SK-N-DZ (cell line): ENCODE measurements at places on chromosomes 4 and X.

DNA sequence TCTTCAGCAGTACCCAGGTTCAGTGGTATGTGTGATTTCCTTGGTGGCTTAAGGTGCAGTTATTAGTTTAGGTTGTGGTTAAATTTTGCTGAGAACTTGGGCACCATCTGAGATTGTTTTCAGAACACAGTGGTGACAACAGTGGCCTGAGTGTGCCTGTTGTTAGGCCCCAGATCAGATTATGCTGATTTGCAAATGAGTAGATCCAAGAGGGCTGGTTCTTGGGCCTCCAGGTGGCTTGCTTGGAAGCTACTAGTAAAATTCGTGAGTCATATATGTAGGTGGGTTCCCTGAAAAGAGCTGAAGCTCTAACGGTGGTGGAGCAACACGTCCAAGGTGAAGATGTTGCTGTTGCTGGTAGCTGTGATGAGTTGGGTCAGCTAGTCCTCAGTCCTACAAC lies 2619.6 kb downstream of the PCDH7 start:
- no peak for DNase-seq

DNA sequence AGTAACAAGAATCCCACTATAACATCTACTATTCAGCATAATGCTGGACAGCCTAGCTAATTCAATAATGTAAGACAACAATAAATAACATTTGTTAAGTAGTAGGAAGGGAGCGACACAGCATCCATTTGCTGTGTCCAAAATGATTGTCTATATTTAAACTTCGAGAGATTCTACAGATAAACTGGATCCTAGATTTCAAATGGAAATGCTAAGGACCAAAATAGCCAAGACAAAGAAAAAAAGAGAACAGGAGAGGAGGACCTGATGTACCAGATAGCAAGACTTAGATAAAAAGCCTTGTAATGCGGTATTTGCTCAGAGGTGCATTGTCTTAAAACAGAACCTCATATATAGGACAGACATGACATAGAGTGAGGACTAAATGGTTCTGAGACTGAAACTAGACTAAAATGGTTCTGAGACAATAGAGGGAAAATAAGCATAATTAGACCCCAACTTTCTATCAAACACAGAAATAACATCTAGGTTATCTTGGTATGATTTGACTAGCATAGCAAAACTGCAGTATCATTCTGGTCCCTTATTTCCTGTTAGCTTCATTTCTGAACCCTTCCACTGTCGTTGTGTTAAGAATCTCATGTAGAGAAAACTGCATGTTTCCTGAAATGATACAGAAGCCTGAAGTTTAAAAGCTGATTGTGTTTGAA lies 3.8 kb downstream of the HPGDS start:
- no peak for DNase-seq

GRCh38 chr4:26126994-26127393 lies 193.8 kb upstream of the RBPJ start:
- DNase-seq: no peak

DNA sequence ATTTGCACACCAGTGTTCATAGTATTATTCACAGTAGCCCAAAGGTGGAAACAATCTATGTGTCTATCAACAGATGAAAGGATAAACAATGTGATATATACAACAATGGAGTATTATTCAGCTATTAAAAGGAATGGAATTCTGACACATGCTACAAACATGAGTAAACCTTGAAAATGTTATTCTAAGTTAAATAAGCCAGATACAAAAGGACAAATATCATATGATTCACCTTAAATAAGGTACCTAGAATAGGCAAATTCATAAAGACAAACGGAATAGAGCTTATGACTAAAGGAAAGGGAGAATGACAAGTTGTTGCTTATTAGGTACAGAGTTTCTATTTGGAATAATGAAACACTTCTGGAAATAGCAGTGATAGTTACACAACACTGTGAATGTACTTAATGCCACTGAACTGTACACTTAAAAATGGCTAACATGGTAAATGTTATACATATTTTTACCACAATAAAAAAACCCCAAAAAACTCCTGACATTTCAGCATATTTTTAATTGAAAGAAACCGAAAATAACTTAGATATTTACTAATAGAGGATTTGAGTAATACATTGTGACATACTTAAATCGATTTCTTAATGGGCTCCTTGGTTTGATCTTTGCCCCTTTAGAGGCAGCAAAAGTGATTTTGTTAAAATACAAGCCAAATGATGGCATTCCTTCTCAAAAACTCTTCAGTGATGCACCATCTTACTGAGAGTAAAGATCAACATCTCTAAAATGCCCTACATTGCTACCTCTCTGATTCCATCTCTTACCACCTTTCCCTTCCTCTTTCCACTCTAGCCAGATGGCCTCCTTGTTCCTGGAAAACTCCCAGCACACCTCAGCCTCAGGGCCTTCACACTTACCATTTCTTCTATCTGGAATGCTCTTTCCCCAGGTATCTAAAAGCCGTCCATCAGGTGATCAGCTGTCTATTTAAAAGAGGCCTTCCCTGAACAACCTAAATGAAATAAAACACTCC lies 8.6 kb upstream of the CYP2U1 start:
- no peak for DNase-seq

GRCh38 chr4:37865450-37865849 lies 25.4 kb upstream of the TBC1D1 start:
- no peak for DNase-seq

GRCh38 chrX:480861-481417 lies 94.2 kb upstream of the PPP2R3B start:
- no peak for DNase-seq

DNA sequence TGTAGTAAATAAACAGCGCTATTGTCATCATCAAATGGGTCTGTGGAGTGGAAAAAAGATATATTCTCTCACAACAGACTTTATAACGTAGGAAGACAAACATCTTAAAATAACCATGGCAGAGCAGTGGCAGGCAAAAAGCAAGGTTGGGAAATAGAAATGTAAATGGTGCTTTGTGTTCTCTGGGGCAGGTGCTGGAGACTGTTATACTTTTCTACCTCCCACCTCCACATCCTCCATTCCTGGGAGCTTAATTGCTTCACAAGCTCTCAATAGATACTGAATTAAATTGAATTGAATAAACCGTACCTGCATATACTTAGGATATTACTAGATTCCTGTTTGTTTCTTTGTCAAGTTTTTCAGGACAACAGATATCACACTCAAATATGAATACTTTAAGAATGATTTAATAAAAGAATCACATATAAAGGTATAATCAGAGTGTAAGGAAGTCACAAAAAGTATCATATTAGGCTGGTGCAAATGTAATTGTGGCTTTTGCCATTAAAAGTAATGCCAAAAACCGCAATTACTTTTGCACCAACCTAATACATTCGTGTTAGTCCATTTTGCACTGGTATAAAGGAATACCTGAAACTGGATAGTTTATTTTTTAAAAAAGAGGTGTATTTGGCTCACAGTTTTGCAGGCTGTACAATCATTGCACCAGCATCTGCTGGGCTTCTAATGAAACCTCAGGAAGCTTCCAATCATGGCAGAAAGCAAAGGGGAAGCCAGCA lies 367.3 kb downstream of the GRIA2 start:
- no peak for DNase-seq

- DNase-seq: no peak
Observed at GRCh38 chrX:101040197-101040596, 11.7 kb downstream of the TRMT2B start.

DNA sequence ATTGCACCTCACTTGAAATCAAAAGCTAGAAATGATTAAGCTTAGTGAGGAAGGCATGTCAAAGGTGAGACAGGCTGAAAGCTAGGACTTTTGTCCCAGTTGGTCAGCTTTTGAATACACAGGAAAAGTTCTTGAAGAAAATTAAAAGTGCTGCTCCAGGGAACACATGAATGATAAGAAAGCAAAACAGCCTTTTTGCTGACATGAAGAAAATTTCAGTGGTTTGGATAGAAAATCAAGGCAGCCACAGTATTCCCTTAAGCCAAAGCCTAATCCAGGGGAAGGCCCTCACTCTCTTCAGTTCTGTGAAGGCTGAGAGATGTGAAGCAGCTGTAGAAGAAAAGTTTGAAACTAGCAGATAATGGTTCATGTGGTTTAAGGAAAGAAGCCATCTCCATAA lies 150.8 kb downstream of the ADGRL3 start:
- DNase-seq: no peak

GRCh38 chr4:110618581-110619462 lies 4.1 kb downstream of the PITX2 start:
- no peak for DNase-seq

DNA sequence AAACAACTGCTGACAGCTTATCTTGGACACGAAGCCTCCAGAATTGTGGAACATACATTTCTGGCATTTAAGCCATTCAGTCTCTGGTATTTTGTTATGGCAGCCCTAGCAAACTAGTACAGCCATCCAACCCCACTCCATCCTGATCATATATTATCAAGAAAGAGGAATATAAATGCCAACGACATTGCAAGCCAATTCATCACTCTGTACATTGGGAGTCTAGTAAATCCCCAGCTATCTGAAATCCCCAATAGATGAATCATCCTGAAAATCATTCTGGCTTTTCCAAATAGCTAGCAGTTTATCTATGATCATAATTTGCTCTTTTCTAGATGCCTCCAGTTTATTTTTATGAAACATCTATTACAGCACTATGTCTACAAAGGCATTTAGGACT lies 41.1 kb downstream of the FRMD7 start:
- DNase-seq: no peak

DNA sequence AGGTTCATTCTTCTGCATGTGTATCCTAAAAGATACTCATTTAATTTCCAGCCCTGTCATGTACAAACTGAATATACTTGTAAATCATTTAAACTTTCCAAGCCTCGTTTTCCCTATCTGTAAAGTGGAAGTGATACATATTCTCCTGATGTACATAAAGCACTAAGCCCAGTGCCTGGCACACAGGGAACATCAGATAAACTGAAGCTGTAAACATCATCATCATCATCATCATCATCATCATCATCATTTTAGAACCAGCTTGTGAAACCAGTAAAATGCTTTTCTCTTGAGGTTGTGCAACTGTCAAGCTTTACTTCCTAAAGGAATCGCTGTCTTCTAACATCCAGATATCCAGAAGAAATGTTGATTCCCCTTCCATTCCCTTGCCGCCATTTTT lies 83.3 kb upstream of the ANXA3 start:
- DNase-seq: no peak

- DNase-seq: no peak
Observed at GRCh38 chr4:163878336-163879121, 384.0 kb downstream of the TMA16 start.

GRCh38 chrX:26783512-26784225 lies 567.7 kb downstream of the MAGEB5 start:
- DNase-seq: peak; percentile 12

GRCh38 chr4:109355835-109356234 lies 53.4 kb upstream of the COL25A1 start:
- DNase-seq: no peak

DNA sequence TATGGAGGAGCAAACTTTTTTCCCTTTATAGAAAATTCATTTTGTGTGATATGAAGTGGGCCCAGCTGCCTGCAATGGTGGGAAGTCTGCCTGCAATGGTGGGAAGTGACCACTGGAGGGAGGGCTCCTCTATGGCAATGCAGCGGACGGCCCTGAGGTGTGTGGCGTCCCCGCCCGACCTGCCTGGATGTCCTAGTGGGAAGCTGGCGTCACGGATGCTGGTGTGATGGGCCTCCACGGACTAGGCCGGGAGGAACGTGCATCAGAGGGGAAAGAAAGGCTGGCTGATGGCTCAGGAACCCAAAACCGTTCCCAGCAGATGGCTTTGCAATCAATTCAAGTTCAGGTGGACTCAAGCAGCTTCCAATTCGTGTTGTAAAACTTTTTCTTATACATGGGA lies 177.9 kb downstream of the AFAP1 start:
- DNase-seq: peak; percentile 35

DNA sequence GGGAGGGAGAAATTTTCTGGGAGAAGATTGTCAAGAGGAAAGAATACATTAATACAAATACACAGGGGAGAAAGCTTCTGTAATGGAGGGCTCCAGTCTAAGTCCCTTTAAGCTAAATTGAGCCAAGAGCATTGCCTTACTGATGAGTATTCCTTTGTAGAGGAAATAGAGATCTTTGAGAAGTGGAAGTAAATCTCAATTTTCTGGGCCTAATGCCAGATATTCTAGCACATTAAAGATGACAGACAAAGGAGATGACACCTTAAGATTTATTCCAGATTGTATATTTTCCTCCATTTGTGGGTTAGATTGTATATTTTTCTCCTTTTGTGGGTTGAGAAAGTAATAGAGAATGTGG lies 28.5 kb upstream of the SMAD1 start:
- DNase-seq: no peak

DNA sequence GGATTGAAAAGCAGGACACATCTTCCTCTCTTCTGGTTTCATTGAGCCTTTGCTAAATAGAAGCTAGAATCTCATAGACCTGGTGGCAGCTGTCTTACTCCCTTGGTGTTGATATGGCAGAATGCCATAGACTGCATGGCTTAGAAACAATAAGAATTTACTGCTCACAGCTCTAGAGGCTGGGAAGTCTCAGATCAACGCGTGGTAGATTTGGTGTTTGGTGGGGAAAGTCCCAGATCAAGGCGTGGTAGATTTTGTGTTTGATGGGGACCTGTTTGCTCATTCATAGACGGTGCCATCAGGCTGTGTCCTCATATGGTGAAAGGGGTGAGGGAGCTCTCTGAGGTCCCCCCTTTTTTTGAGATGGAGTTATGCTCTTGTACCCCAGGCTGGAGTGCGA lies 57.6 kb upstream of the PPP2R3B start:
- DNase-seq: no peak

GRCh38 chr4:37138019-37138653 lies 106.4 kb upstream of the NWD2 start:
- DNase-seq: no peak

DNA sequence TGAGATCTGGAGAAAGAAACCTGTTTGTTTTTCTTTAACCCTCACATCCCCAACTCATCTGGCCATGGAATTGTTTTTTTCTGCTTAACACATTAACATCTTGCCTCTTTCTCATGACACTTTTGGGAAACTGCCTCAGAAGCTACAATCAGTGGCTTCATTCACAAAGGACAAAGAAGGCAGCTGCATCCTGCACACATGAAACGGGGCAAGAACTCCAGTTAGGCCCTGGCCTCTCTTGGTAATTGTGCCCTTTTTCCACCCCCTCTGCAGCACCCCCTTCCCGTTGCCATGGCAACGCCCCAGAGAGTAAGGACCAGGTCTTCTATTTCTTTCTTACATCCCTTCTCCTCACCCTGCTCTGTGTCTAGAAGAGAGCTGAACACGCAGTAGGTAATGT lies 103.4 kb downstream of the PDGFRA start:
- DNase-seq: no peak

- no peak for DNase-seq
Observed at GRCh38 chrX:121150217-121150616, 102.8 kb downstream of the GLUD2 start.

- no peak for DNase-seq
Observed at GRCh38 chr4:19256823-19257222, 994.9 kb upstream of the SLIT2 start.

DNA sequence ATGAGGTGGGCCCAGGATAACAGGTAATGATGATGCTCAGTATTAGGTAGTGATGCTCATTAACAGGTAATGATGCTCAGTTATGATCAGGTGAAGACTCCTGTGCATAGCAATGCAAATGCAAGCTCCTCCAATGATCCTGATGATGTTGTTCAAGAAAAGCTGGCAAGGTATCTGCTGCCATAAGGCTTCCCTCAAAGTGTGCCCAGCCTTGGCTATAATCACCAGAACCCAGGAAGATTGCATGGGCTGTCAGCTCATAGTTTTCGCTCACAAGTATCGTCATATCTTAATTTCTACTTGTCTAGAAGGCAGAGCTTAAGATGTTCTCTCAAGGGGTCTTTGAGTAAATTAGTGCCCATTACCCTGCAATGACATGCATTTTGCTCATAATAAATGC lies 366.2 kb upstream of the CLNK start:
- no peak for DNase-seq

- DNase-seq: no peak
Observed at GRCh38 chr4:41475402-41475801, 62.6 kb upstream of the LIMCH1 start.
